ENCODE measurements at places on chromosomes 13 and 19. TPM values are rescaled to one million over a fixed set of nuclear protein-coding genes. Genes with fewer than 3 reads are reported as not detected.

The SPRED3 gene
- 4.2 TPM for total RNA-seq

The FCER2 gene
- 0.52 TPM for total RNA-seq

The RCBTB1 gene
- 19.7 TPM for total RNA-seq

The FBXO17 gene
- total RNA-seq, result not detected

The YJU2 gene
- total RNA-seq, result 39.5 TPM

The HAUS5 gene
- total RNA-seq, result 21.6 TPM

The F10 gene
- total RNA-seq, result not detected

The RNF113B gene
- total RNA-seq, result not detected

The CDX2 gene
- not detected for total RNA-seq

The EGLN2 gene
- total RNA-seq, result 151 TPM

The CPB2 gene
- total RNA-seq, result not detected

The ZNF497 gene
- total RNA-seq, result 0.60 TPM

The COX7A1 gene
- total RNA-seq, result not detected

The ADAMTSL5 gene
- total RNA-seq, result 1.0 TPM

The GJA3 gene
- total RNA-seq, result 0.18 TPM

The SDHAF1 gene
- total RNA-seq, result 10.5 TPM

The SF3A2 gene
- 147 TPM for total RNA-seq

The ADM5 gene
- total RNA-seq, result 2.3 TPM

The PROZ gene
- not detected for total RNA-seq

The CCNA1 gene
- 7.7 TPM for total RNA-seq
